ENCODE measurements at places on chromosomes 3 and 15.
A peak's percentile ranks its signal among the peaks of the same experiment; 100 is the strongest.

GRCh38 chr3:156341831-156342416 is 213.0 kb downstream of the SSR3 start:
- DNase-seq: no peak

DNA sequence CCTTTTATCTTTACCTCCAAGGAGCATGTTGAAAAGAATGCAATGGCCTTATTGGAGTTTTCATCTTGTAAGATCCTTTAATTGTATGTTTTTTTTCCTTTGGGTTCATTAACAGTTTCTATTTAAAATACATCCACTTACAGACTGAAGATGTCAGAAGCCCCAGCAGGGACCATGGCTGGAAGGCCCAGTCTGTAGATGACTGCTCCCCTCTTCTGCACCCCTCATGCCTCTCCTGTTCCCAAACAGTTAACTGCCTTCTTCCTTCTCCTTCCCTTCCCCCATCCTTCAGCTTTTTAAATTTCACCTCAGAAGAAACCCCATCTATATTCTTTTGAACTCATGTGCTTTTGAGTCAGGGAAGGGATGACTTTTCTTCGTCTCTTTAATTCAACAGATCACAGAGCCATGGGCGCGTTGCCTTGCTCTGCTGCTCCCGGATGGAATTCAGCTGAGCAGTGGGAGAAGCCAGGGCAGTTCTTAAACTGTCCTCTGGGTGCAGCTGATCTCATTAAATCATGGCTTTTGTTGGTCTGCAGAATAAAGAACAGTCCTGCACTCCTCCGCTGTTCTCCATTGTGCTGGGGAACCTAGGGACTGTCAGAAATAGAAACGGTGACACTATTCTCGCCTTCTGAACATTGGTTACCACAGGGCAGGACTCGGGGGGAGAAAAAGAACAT is 71.5 kb upstream of the EIF1B start:
- no peak for DNase-seq

DNA sequence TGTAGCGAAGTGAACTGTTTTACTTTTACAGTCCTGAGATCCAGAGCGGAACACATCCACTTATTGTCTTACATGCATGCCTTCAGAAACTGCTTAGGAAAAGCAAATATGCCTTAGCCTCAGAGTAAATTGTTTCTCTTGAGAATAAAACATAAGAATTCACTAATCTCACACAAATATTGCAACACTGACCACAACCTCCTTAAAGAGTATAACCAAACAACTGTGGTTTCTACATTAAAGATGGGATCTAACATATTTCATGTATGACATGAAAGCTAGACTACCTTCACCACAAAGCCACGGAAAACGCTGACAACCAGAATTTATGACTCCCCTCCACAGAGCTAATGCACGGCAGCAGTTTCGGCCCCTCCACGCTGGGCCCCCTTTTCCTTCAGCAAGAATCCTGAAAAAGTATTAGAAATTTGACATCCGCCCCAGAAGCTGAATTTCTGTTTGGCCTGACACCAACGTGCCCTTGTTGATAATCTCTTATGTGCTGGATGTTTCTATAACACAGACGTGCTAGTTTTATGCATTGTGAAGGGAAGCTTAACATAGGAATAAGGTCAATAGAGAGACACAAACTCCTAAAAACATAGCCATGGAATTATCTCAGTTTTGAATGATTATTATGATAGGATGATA is 84.6 kb downstream of the GREM1 start:
- peak; percentile 57 for DNase-seq

- no peak for DNase-seq
Observed at GRCh38 chr15:69597061-69597592, 144.5 kb downstream of the RPLP1 start.

- DNase-seq: no peak
Observed at GRCh38 chr3:168094877-168095610, 680 bp downstream of the GOLIM4 start.

DNA sequence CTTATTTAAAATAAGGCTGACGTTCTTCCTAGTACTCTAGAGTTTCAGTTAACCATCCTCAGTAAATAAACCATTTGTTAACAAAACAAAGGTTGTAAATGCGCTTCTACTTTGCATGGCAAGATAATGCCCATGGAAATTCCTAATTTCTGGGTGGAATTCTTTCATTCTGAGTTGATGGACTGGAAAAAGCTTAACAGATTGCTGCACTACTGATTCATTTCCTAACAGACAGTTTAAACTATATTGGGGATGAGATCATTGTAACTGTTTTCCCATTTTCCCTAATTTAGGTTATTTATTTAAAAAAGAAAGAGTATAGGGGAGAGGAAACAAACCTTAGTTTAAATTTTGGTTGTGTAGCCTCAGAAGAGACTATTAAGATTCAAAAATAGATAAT is 342.2 kb downstream of the NLGN1 start:
- no peak for DNase-seq

- DNase-seq: no peak
Observed at GRCh38 chr3:108472001-108472591, 38.3 kb downstream of the MYH15 start.

DNA sequence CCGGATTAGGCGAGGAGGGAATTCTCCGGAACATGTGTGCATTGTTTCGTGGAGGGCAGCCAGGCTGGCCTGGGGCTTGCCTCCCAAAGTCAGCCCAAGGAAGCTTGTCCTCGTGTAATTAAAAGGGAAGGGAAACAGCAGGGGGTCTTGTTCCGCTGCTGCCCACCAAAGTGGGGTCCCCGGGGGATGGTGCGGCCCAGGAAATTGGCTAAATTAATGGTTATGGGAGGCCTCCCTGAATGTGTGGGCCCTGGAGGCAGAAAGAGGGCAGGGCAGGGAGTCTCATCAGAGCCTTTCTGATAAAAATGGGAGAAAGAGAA is 118.1 kb downstream of the OPA1 start:
- no peak for DNase-seq

DNA sequence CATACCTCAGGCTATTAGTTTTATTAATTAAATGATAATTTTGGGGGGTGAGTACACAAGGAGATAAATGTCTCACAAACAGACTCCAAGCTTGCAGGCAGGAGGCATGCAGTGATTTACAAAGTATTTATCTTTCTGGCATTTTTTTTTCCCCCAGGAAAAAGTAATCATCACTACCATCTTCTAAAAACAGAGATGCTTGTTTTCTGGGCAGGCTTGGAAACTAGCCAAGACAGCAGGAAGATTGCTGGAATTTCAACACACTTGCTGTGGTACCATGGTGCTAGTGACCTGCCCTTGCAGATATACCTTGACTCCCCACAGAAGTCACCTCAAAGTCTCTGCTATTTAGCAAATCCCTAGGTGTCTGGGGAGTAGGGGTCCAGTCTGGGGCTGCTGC is 732.8 kb upstream of the CFAP20DC start:
- DNase-seq: no peak

DNA sequence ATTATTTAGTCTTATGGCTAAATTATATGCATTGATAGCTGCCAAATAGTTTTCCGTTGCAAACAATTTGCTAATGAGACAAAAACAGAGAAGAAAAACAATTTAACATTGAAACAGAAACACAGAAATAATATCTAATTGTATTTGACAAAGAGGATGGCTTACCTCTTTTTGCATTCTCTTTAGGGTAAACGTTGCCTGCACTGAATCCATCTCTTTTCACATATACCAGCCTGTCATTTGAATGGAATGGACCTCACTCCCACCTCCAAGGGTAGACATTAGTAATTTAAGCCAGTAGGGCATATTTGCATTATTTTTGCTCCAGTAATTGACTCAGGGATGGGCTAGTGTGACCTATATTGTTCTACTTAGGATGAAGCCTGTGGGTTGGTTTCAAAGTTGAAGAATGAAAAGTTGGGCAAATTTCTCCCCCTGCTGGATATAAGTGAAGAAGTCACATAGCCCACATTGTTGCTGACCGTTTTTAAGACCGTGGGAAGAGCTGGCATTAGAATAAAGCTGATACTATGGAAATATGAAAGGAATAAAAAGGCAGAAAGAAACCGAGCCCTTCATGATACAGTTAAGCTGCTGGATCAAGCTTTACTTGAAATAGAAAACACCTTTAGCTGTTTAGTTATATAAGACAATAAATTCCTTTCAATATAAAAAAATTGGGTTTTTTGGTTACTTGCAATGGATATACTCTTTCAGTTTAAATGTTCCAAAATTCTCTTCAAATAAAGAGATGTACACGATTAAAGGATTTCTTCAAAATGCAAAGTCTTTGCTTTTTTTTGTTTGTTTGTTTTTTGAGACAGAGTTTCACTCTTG is 26.9 kb downstream of the PIERCE2 start:
- DNase-seq: peak; percentile 39

GRCh38 chr15:41695750-41696436 is 35.7 kb downstream of the MGA start:
- DNase-seq: peak; percentile 52

DNA sequence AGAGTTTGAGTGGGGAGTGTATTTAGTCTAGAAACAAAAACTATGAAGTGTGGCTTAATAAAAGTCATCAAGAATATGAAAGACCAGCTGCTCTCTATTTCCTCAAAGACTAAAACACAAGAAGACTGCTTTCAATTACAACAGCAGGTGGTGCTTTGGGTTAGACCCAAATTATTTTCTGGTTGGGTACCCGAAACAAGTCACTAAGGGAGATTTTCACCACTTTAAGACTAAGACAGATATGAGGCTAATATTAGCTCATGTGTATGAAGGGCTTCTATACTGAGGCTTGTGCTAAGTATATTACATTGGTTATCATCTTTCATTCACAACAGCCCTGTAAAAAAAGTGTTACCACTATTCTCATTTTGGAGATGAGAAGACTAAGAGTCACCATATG is 43.1 kb downstream of the COL8A1 start:
- DNase-seq: no peak

DNA sequence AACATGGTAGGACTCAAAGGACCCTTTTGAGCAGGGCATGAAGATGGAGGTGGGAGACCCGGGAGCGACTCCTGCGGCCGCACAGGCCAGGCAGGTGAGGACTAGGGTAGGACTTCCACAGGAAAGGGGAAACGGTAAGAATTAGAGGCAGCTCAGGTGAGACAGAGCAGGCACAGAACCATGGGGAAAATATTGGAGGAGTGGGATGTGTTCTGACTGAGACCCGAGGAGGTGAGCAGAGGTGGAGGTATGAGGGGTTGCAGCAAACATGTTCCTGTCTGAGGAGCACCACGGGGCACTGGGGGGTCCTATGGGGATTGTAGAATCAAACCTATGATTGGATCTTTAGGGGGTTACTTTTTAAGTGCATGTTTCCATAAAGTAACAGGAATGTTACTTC is 1.4 kb upstream of the ISG20 start:
- DNase-seq: no peak

- DNase-seq: no peak
Observed at GRCh38 chr3:138668107-138668506, 59.5 kb downstream of the FAIM start.

GRCh38 chr3:171342200-171342599 is 118.0 kb downstream of the TNIK start:
- no peak for DNase-seq

- no peak for DNase-seq
Observed at GRCh38 chr15:57705746-57706404, 639 bp upstream of the POLR2M start.

Data from Jurkat, Clone E6-1 (cell line).